ENCODE measurements at places on chromosomes 3 and 15.

DNA sequence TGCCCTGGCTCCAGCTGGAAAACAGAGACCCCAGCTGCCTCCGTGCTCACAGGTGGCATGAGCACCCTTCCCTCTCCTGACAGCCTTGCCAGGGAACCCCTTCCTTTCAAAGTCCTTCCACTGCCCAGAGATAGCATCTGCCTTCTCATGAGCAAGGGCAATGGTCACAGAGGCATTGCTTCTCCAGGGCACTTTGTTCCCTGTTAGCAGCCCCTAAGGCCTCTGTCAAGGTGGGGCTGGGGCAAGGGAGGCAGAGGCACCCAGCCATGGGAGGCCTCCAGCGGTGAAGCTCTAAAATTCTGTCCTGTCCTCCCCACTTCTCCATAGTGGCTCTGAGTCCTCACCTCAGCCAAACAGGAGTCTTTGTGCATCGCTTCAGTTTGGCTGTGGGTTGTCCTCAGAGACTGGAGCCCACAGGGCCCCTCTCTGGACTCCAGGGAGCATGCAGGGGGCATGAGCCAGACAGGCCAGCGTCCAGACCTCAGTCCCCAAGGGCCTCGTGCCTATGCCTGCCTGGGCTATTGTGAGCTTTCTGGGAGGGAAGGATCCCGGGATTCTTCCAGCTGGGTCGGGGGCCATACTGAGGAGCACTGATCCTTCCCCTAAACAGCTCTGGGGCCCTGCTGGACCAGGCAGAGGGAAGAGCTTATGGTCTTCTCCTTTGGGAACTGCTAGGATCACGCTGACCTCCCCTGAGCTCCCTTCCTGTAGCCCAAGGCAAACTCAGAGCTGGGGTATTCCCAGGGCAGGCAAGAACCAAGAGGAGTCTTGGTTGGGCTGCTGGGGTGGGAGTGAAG, 106.6 kb downstream of the DNAJB8 start:
- no peak for DNase-seq

- no peak for DNase-seq
Observed at GRCh38 chr15:74394090-74394846, 26.8 kb upstream of the CYP11A1 start.

- DNase-seq: no peak
Observed at GRCh38 chr3:4850928-4851265, 128.3 kb upstream of the BHLHE40 start.

DNA sequence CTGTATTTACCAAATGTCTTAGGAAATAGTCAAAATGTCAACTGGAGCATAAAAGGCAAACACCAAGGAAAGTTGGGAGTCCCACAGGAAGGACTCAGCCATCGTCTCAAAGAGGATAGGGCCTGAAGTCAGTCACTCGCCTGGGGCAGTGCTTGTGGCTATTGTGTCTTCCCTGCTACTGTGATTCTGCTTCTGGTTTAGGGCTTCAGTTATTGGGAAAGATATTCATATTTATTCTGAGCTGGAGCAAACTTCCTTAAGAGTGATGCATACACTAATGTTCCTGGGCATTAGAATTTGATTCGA, 118.1 kb downstream of the EDEM1 start:
- DNase-seq: no peak

GRCh38 chr3:190319660-190320059, 2.6 kb downstream of the CLDN1 start:
- no peak for DNase-seq

DNA sequence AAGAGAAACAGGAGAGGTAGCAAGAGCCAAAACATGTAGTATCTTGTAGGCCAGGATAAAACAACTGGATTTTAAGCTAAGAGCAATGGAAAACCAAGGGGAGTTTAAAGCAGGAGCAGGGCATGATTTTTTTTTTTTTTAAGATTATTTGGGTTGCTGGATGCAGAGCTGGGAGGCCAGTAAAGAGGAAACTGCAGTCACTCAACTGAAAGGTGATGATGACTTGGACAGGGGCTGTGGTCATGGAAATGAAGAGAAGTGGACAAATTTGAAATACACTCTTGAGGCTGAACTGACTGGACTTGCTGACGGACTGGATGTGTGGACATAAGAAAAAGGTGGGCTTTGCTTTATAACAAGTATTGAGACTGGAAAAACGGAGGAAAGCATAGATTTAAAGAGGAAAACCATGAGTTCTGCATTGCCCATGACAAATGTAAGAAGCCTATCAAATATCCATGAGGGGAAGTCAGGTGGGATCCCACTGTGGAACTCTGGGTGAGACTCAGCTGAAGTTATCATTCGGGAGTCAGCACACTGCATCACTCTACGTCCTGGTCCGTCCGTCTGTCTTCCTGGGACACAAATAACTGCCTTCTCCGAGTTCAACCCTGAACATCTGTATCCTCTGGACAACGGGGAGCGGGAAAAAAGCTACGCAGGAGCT, 688 bp downstream of the XPC start:
- DNase-seq: peak; percentile 11

DNA sequence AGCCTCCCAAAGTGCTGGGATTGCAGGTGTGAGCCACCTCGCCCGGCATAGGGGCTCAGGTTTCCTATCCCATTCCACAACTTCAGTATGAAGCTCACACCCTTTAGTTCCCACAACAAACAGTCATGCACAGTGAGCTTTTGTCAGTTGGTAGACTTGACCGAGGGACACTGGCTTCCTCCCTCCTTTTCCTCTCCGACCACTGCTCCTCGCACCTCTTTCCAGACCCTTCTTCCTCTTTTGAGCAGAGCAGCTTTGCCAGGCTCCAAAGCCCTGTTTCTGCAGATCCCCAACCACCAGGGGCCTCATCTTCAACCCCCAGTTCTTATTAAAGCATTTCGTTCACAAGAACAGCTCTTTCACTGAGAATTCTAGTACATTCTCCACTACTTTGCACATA, 12.7 kb upstream of the CILP start:
- peak; percentile 3 for DNase-seq

- DNase-seq: no peak
Observed at GRCh38 chr3:73653351-73653750, 28.6 kb upstream of the PDZRN3 start.

GRCh38 chr3:101879102-101879501, 29.8 kb downstream of the NFKBIZ start:
- DNase-seq: no peak

- no peak for DNase-seq
Observed at GRCh38 chr3:65713016-65713415, 325.7 kb downstream of the MAGI1 start.

DNA sequence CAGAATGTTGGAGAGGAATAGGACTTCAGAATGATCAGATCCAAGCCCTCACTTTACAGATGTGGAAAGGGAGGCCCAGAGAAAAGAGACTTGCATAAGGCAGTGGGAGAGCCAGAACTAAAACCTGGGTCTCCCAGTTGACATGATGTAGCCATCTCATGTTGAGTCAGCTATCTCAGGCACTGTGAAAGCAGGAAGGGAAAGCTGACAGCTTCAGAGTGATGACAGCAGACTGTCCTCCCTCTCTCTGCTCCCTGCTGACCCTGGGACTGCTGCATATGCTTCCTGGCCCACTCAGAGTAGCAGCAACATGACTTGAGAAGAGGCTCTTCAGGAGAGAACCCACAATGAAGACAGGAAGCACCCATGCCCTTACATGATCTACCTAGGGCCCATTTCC, 14.7 kb downstream of the FHIT start:
- no peak for DNase-seq

Data from bone marrow (tissue), 2 donors.